ENCODE measurements at places on chromosomes 7 and 10.

- DNase-seq, result no peak
Observed at GRCh38 chr7:105345003-105345402, 43.7 kb downstream of the SRPK2 start.

GRCh38 chr10:124675824-124676223 lies 68.4 kb downstream of the FAM53B start:
- no peak for DNase-seq

DNA sequence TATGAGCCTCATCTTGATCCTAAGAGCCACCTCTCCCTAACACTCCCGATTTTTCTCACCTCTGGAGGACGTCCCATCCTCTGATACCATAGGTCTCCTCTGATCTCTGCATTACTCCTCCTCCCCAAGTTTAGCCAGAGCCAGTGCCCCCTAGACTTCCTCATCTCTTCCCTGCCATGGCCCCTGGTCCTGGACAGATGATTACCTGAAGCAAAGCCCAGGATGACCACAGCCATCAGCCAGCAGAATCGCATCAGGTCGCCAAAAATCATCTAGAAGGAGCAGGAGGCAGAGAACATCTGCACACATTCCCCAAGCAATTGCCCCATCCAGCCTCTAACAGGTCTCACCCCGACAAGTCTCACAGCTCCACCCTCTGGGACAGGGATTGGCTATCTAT lies 11.7 kb downstream of the TRPV6 start:
- DNase-seq, result no peak

DNA sequence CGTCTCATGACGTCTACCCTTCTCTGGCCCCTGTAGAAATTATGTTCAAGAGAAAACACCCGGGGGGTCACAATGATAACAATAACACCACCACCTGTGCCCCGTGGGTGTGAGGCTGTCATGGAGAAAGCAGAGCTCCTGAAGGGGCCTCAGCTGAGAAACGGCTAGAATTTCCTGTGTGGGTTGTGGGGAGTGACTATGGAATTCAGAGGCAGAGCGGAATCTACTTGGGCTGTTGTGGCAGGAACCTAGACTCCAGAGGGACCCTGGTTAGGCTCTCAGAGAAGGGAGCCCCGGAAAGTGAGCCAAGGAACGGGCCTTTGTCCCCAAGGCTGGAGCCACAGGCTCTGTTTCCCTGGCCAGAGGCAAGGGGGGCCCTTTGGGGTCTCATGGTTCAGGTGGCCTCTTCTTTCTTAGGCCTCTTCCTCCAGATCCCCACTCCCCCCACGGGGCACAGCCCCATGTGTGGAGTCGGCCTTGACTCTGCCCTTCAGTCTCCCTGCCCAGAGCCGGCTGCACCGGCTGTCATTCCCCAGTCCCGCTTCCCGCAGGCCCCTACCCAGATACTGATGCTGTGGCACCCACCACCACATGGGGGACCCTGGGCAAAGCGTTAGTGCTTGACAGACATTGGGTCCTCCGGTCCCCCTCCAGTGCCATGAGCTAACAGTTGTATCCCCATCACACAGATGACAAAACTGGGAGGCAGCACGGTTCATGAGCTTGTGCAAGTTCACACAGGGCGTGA lies 6.5 kb upstream of the GIMAP8 start:
- DNase-seq, result no peak

DNA sequence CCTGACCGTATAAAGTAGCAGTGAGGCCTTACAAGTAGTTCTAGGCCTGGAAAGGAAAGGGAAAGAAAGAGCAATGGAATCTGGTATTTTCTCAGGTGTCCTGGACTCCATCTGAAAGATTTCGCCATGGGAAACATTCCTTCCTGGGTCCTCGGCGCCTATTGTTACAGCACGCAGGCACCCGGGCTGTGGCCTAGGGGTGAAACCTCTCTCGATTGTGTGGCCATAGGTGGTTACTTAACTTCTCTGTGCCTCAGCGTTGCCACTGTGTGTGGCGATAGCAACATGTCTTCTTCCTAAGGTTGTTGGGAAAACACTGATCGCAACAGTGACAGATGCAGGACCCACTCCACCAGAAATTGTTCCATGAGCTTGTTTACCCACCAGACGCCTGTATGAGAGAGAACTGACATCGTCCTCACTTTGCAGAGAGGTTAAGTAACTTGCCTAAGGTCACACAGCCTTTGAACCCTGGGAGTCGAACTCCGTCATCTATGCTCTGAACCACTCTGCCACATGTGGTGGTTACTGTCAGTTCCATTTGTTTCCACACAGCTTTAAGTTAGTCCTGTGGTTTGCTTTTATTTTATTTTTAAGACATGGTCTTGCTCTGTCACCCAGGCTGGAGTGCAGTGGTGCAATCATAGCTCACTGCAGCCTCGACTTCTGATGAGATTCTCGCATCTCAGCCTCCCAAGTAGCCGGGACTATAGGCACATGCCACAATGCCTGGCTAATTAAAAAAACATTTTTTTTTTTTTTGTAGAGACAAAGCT lies 73.4 kb downstream of the LHPP start:
- no peak for DNase-seq

DNA sequence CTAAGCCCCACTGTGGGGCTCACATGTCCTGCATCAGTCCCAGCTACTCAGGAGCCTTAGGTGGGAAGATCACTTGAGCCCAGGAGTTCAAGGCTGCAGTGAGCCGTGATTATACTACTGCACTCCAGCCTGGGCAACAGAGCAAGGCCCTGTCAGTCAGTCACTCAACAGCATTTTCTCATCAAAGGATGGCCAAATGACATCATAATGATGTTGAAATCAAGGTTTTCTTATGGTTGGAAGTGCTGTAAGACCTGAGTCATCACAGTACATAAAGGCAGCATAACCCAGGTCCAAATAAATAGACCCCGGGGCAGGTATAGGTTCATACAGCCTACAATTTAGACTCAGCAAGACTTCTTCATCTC lies 341.1 kb downstream of the PARD3 start:
- DNase-seq, result no peak

All from natural killer cell treated with Interleukin-12 subunit alpha and Interleukin-12 subunit beta and Interleukin-15 and Interleukin-18, amount 100 ng/mL, for 72 hours (primary cell).